ENCODE measurements at places on chromosomes 1 and 21. TPM values are rescaled to one million over a fixed set of nuclear protein-coding genes. Genes with fewer than 3 reads are reported as not detected.

GRCh38 chr1:1427106-1427819 lies 6.2 kb upstream of the ANKRD65 start:
- peak; percentile 83 for DNase-seq

- DNase-seq = no peak
Observed at GRCh38 chr1:116841569-116842344, 68.0 kb upstream of the PTGFRN start.

The TPTE gene
- not detected for total RNA-seq

- DNase-seq = no peak
Observed at GRCh38 chr21:19461481-19462205, 1058.1 kb upstream of the TMPRSS15 start.

The STRIP1 gene
- 56.0 TPM for total RNA-seq

DNA sequence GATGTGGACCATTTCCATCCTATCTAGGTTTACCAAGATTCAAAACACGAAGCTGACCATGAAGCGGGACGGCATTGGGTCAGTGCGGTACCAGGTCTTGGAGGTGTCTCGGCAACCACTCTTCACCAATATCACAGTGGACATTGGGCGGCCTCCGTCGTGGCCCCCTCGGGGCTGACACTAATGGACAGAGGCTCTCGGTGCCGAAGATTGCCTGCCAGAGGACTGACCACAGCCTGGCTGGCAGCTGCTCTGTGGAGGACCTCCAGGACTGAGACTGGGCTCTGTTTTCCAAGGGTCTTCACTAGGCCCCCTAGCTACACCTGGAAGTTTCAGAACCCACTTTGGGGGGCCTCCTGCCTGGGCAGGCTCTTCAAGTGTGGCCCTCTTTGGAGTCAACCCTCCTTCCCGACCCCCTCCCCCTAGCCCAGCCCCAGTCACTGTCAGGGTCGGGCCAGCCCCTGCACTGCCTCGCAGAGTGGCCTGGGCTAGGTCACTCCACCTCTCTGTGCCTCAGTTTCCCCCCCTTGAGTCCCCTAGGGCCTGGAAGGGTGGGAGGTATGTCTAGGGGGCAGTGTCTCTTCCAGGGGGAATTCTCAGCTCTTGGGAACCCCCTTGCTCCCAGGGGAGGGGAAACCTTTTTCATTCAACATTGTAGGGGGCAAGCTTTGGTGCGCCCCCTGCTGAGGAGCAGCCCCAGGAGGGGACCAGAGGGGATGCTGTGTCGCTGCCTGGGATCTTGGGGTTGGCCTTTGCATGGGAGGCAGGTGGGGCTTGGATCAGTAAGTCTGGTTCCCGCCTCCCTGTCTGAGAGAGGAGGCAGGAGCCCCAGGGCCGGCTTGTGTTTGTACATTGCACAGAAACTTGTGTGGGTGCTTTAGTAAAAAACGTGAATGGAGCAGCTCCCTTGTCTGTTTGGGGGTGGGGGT lies 864 bp upstream of the CCDC24 start:
- DNase-seq = no peak

The CR1L gene
- 1.9 TPM for total RNA-seq

The PLA2G2F gene
- total RNA-seq = not detected

The KLHDC7A gene
- total RNA-seq = 7.2 TPM

The ADAMTS1 gene
- 26.0 TPM for total RNA-seq

The RGS5 gene
- 45.7 TPM for total RNA-seq

GRCh38 chr21:32413697-32414578 lies 1.4 kb downstream of the EVA1C start:
- DNase-seq = no peak

GRCh38 chr21:32137266-32137665 lies 141.6 kb downstream of the MIS18A start:
- no peak for DNase-seq

DNA sequence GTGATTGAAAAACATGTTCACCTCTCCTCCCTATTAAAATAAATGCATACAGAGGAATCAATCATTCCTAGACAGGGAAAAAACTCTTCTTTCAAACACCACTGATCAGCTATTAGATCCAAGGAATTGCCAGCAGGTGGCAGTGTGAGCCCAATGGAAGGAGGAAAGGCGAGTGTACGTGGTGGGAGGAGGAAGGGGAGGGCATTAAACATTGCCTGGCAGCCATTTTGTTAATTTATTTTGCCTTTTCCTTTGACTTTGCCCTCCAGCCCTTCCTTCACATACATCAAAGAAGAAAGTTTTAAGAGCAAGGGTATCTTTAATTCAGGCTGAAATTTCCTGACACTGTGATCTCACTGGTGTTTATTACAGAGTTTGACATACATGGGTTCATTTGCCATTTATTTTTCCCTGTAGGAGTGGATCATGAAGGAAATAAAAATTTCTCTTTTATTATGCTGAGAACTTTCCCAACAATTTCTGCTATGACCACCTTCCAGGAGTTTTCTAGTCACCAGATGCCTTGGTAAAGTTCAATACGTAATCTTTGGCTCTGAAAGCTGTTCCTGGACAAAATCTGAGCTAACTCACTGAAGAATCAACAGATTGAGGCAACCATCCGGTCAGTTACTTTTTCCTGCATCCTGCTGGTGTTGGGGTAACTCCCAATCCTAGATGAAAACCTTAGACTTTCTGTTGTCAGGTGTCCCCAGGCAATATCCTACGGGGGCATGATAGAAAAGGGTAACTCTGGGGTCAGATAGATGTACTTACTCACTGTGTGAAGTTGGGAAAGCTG lies 1.9 kb upstream of the GNAI3 start:
- peak; percentile 95 for DNase-seq

The SLC2A5 gene
- total RNA-seq = 0.36 TPM

DNA sequence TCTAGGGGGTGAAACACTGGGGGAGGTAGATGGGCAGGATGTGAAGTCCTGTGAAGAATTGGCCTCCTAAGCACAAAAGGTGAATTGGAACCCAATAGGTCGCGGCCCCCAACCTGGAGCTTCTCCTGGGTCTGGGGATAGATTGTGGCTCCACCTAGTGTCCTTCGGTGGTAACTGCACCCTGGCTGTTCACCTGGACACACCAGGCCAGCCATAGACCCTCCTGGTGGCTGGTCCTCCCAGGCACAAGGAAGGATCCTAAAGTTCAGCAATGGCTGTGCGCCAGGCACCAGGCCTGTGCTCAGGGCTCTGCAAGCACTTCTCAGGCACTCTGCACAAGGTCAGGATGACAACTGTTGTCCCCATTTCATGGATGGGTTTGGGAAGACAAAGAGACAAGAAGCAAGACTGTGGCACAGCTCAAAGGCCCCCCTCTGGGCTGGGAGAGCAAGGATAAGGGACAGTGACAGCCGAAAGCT lies 13.5 kb downstream of the ESPN start:
- peak; percentile 97 for DNase-seq

The SH2D5 gene
- 4.0 TPM for total RNA-seq

The SEMA6C gene
- total RNA-seq = 23.3 TPM

DNA sequence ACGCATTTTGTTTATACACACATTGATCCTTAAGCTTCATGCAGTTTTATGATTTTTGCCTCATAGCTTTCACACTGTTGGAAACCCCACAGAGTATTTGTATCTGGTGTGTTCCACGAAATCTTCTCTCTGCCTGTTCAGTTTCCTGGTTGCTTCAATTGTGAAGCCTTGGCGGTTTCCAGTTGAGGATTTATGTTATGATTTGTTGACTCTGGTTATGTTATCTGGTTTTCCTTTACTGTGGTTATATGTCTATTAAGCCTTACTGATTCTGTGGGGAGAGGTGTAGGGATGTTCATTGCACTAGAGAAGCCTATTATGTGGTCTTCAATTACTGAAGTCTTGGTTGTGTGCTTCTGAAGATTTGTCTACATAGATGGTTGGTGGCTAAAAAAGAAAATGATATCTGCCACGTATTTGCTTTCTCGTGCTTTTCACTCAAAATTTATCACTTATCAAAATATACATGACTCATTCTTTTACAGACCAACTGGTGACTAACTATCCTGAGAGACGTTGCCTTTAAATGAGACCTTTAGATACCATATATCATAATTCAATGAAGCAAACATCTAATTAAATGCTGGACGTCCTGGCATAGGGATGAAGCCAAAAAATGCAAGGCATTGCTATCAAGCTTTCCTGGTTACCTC lies 488.0 kb upstream of the B3GALT2 start:
- no peak for DNase-seq

DNA sequence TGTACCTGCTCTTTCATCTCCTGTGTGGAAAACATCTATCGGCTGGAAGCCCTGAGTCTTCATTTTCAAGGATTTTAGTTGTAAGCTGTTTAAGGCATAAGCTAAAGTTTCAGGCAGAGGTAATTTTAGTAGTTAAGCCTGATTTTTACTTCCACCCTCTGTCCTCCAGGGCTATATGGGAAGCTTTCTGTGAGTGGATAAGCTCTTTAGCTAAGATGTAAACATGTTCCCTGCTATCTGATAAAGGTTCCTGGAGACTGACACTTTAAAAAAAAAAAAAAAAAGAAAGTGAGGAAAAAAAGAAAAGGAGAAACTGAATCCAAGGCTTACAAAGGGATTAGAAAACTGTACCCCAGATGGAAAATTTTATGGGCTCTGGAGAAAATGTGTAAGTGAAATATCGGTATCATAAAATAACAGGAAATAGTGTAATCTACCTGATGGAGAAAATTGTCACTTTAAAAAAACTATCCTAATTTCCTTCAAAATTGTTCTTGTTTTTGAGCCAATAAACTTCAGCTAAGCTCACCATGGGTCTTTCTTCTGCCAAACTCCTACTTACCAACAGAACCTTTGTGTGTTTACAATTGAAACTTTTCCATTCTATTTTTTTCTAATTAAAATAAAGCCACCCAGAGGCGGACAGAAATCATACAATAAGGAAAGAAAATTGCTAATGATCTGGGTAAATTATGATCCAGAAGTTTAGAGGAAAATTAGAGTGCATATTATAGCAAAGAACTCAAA lies 180.5 kb downstream of the TGFB2 start:
- DNase-seq = no peak

The ABL2 gene
- 20.2 TPM for total RNA-seq

- no peak for DNase-seq
Observed at GRCh38 chr1:68623700-68624099, 126.8 kb upstream of the DEPDC1 start.

GRCh38 chr1:67749844-67750690 lies 65.1 kb downstream of the GADD45A start:
- DNase-seq = peak; percentile 74

The VTCN1 gene
- not detected for total RNA-seq

The CA6 gene
- not detected for total RNA-seq

- no peak for DNase-seq
Observed at GRCh38 chr21:31887391-31887841, 14.6 kb downstream of the HUNK start.

The ESPN gene
- total RNA-seq = 10.5 TPM

The TCP10L gene
- not detected for total RNA-seq

The HMGCS2 gene
- total RNA-seq = not detected

The LRRC39 gene
- 0.24 TPM for total RNA-seq

DNA sequence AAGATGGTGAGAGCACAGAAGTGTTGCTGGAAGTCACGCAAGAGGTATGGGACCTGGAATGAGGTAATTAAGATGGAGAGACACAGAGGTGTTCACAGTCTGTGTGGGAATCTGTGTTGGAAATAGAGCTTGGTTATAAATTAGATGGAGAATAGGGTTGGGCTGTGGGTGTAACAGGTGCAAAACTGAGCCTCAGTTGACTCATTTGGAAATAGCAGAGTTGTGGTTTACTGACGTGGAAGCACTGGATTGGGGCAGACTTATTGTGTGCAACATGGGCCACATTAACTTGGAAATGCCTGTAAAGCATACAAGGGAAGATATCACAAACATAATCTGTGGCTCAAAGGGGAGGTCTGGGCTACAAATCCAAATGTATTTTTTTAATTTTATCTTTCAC lies 13.0 kb downstream of the CAMSAP2 start:
- no peak for DNase-seq

The KCNJ6 gene
- total RNA-seq = not detected
